Stimulated activated CD4-positive, alpha-beta T cell treated with anti-CD3 and anti-CD28 coated beads, Interleukin-15, amount 100 ng/mL, for 48 hours (primary cell): ENCODE measurements at places on chromosomes 12 and 14.

GRCh38 chr12:30515351-30515750 lies 180.3 kb downstream of the IPO8 start:
- no peak for DNase-seq

DNA sequence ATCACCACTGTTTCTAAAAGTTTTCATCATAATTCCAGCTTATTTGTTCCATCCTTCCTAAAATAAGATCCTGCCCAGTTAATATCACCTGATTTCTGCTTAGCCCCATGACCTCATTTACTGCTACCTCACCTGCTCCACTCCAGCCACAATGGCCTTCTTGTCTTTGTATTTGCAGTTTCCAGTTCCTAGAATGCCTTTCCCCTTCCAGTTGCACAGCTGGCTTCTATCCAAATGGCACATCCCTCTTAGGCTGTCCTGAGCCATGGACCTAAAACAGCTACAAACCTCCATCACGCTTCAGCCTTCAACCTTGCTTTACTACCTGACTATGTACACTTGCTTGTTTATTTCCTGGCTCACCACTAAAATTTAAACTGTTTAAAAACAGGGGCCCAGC lies 6.5 kb upstream of the LGMN start:
- no peak for DNase-seq

GRCh38 chr14:21308479-21309237 lies 28.8 kb downstream of the RPGRIP1 start:
- peak; percentile 79 for DNase-seq

DNA sequence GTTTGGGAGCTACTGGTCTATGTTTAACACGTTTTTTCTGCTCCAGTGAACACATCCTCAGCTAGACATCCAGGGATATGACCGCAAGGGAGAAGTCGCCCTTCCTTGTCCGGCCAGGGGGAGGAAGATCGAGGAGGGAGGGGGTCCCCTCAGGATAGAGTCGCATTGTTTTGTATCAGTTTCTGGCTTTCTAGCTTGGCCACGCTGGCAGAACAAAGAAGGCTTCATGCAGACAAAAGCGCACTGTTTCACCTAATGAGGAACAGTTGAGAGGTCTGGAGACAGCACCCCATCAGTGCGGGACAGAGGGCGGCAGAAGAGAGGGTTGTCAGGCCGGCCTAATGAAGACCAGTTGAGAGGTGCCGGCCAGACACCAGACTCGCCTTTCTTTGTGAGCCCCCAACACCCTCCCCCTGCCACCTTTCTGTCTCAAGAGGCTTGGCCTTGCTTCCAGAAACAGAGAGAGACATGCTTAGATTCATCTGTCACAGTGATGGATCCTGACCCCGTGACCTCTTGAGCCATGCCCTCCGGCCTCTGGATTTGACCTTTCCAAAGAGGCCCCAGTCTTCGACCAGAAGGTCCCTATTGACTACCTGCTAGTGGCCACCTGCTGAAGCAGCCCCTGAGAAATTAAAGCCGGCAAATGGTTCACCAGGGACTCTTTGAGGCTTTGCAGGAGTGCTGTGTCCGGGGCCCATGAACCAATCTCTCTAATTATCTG lies 254.7 kb upstream of the TBX3 start:
- no peak for DNase-seq

- DNase-seq, result no peak
Measured at GRCh38 chr12:45613296-45613695, 116.2 kb upstream of the ARID2 start.

DNA sequence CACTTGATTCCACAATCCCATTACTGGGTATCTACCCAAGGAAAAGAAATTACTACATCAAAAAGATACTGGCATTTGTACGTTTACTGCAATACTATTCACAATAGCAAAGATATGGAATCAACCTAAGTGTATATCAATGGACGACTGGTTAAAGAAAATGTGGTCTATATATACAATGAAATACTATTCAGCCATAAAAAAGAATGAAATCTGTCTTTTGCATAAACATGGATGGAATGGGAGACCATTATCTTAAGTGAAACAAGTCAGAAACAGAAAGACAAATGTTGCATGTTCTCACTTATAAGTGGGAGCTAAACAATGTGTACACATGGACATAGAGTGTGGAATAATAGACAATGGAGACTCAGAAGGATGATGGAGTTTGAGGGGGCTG lies 5.0 kb upstream of the OS9 start:
- no peak for DNase-seq

DNA sequence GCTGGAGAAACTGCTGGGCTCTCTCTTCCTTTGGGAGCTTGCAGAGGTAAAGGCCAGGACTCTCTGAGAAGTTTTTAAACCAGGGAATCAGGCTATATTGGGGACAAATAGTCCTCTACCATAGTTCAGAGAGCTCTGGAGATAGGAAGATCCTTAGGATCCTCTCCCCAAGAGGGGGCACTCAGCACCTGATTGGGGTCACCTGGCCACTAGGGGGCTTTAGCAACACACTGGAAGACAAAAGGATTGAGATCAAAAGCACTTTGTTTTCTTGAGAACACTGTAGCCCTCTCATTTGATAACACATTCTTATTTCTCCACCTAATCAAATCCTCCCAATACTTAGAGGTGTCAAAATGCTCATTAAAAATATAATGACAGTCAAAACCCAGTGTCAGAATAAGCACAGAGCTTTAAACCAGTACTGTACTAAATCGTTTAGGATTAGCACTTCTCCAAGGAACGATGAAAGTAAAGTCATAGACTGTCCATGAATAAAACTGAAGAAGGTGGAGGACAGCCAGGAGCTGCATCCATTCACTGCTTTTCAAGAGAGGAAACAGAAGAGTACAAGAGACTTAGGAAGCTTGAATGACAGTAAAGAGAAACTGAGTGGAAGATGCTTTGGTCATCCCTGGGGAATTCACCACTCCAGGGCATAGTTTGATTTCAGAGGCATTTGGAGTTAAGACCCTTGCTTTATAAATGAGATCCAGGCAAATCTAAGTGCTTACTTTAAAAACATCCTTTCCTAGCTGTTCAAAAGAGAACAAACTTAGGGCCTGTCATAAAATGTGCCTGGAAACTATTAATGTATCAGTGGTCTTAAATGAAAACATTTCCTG lies 26.5 kb downstream of the BMP4 start:
- no peak for DNase-seq

DNA sequence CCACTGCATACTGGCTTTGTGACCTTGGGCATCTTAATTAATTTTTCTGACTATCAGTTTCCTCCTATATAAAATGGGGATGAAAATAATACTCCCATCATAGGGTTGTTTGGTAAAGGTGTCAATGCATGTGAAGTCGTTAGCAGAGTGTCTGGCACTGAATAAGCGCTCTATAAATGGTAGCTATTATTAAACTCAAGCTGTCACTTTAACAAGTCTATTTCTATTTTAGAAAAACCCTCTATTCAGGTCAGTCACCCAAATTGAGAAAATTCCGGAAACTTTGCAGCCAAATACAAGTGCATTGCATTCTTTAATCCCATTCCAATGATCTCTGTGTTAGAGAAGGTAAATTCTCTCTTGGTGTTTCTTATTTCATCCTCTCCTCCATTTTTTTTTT lies 363.1 kb downstream of the SYT1 start:
- no peak for DNase-seq

DNA sequence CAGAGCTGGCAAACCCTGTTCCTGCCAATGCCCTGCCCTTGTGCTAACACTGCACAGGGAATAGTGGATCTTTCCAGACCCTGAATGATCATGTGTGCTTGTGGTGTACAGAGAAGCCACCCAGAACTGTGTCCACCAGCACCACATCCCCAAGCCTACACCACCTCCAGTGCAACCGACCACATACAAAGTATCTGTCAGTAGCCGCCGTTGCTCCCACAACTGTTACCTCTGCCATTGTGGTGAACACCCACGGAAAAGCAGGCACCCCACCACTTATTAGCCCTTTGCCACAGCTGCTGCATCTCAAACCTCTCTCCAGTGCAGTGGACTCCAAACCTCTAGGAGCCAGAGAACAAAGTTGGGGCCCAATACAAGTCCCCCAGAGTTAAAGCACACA lies 1049.6 kb downstream of the TRHDE start:
- no peak for DNase-seq

DNA sequence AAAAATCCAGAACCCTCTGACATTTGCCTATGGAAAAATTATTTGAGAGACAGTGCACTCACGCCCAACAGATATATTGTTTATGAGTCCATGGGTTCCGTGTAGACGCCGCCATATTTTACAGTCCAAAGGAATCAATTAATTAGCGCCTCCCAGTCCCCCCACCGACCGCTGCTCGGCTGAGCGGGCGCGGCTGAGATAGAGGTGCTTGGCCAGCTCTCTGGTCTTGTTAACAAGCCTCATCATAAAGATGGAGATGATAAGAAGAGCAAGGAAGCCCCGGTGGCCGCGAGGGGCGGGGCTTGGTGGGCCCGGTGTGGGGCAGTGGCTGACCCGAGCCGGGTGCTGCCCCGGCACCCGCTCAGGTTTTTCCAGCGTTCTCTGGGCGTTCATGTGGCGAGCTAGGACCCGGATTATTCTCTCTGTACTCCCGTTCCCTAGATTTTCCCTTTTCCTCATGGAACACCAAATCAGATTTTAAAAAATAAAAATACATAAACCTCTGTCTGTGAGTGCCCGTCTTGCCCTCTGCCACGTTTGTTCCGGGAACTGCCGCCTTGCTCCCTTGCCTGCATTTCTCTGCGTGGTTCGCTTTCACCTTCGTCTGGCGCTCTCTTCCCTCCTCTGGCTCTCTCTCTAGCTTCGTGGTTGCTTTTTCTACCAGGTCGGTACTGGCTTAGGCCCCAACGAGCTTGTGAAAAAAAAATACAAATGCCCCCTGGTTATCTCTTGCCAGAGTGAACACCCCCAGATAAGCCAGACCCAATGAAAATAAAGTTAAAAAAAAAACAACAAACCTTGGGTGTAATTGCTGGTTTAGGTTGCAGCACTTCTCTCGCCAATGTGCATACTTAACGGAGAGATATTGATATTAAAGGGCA lies 9.0 kb downstream of the HOXC12 start:
- DNase-seq, result no peak

DNA sequence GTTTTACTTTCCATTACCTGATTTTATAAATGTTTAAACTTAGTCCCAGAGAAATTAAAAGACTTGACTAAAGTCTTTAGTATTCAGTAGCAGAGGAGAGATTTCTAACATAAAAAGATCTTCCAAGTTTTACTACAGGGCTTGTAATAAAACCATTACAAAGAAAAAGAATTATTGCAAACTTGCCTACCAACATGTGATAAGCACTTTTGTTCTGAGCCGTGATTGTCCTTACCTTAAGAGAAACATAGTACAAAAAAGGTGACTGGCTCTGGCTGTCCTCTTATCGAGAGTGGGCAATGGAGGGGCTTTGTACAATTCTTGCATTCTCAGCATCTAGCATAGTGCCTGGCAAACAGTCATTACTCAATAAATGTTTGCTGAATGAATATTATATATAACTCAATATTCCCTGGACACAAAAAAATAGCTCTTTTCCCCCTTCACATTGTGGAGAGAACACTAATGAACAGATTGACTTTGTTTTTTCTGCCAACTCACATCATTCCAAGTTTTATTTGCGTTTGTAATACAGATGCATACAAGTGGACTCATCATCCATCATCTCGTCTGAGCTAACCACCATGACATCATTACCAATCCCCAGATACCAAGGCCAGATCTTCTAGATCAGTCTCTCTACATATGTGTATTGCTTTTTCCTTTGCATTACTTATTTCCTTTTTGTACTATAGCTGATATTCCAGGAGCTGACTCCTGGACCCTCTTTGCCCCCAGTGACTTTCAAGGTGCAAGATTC lies 192.8 kb upstream of the EEA1 start:
- no peak for DNase-seq

DNA sequence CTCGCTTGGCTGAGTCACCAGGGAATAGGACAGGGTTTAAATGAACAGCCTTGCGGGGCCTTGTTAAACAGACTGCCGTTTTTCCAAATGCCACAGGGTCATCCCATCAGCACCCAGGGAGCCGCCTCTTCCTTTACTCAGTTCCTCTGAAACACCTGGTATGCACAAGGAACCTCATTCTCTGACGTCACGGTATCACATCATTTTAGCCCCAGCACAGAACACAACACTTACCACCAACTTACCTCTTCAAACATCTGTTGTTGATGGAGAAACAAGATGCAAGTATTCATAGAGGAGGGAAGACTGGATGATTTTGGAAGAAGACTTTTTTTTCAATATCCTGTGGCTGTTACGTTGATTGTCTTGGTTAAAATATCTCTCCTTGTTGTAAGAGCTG lies 535.3 kb upstream of the TMEM132C start:
- no peak for DNase-seq

DNA sequence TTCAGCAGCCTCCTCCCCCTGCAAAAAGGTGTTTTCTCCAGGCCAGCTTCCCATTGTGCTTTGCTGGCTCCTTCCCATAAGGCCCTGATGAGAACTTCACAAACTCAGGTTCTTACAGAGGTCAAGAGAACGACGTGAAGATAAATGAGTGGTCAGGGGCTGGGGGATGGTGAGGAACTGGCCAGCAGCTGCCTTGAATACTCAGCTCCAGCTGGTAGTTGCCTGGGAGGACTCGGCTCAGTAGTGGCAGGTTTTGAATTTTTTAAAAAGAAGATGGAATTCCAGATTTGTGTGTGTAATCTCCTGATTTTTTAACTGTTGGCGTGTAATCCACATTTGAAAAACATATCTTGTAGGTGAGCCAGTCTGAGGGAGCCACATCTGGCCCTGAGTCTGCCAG lies 5.9 kb downstream of the DDX55 start:
- no peak for DNase-seq

GRCh38 chr14:75401361-75401760 lies 26.5 kb upstream of the JDP2 start:
- DNase-seq, result no peak

DNA sequence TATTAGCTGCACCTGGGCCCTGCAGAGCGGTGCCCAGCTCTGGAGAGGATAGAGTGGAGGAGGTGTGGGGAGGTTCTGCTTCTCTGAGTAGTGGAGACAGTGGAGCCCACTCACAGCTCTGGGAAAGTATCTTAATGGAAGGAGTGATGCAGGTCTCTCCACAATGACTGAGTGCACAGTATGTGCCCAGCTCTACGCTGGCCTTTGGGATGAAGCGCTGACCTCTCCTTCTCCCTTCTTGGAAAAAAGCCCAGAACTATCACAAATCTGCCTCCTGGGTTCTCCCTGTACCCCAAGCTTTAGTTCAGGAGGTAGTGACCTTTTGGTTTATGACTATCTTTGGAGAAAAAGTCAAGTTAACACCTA lies 495 bp upstream of the KRT3 start:
- no peak for DNase-seq

- DNase-seq, result no peak
Measured at GRCh38 chr12:109893261-109893995, 6.6 kb upstream of the TCHP start.

GRCh38 chr14:26113911-26114640 lies 483.8 kb downstream of the NOVA1 start:
- no peak for DNase-seq

- DNase-seq, result no peak
Measured at GRCh38 chr12:99444859-99445316, 202.7 kb upstream of the GARIN6 start.

- DNase-seq, result no peak
Measured at GRCh38 chr12:55314043-55314442, at the start of gene OR6C1. OR6C1 (plus strand) TSS chr12:55314343; CDS start chr12:55320600, 6,257 bp downstream.

- no peak for DNase-seq
Measured at GRCh38 chr12:43826681-43827080, 9.2 kb upstream of the TMEM117 start.
